ENCODE measurements at places on chromosomes 16 and 17.

DNA sequence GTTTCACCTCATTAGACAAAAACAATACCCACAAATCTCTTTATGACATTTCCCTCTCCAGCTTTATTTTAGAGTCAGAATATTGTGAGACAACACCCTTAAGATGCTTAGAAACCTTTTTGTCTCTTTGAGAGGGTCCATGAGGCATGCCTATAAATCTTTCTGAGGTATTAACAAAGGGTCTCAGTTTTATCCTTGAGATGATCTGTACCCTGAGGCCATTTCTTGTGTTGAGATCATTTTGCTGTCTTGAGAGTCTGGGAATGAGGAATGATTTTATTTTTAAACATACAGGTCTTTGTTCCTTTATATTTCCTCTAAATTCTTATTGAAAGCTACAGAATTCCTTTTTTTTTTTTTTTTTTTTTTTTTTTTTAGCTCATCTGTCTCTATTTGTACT lies 179.7 kb upstream of the HS3ST4 start:
- DNase-seq, result no peak

DNA sequence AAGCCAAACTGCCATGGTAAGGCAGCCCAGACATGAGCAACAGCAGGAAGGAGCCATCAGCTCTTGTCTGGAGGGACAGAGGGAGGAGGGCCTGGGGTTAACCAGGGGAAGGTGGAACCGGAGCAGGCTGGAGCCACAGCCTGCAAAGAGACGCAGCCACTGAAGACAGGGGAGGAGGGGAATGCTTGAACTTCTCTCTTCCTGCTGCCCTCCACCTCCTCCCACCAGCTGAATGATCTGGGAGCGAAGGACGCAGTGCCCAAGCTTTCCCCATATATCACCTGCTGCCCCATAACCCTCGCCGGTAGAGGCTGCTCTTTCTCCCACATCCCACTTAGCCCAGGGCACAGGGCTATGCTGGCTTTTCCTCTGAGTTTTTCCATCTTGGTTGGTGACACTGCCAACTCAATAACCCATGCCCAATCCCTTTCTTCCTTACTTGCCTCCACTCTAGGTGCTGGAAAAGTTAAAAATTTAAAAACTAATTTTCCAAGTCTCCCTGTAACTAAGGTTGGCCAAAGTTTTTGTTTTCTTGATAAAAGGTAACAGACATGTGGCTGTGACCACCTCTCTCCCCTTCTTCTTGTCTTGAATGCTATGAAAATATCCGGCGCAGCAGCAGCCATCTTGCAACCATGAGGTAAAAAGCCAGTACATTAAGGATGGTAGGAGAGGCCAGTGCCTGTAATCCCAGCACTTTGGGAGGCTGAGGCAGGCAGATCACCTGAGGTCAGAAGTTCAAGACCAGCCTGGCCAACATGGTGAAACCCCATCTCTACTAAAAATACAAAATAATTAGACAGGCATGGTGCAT lies 21.8 kb upstream of the CACNG4 start:
- no peak for DNase-seq

GRCh38 chr17:81807839-81808238 lies 3.9 kb downstream of the GCGR start:
- no peak for DNase-seq

GRCh38 chr16:1674306-1674705 lies 3.8 kb upstream of the JPT2 start:
- no peak for DNase-seq

- DNase-seq, result no peak
Measured at GRCh38 chr16:61891460-61891859, 144.8 kb downstream of the CDH8 start.

- DNase-seq, result no peak
Measured at GRCh38 chr16:983044-984030, 1.8 kb downstream of the SOX8 start.

DNA sequence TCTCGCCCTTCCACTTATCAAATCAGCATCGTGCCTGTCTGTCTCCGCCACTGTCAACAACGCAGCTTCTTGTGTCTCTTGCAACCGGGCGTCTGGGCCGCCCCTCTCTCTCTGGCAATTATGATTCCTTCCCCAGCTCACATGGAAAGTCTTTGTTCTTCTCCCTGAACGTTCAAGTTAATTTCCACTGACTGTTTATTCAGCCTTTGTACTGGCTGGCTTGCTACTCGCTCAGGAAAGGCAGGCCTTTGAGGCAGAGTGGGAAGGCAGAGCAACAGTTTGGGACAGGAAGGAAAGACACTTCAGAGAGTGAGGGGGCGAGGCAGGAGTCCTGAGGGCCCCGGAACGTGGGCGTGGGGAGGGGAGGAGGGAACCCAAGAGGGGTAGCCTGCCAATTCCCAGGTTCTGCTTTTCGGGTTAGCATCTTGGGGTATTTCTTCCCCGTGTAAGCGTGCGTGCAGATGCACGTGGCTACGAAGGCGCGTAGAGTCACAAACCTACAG lies 50.8 kb downstream of the AKAP1 start:
- DNase-seq, result no peak

- DNase-seq, result no peak
Measured at GRCh38 chr16:85838876-85839585, 39.5 kb downstream of the COX4I1 start.

- no peak for DNase-seq
Measured at GRCh38 chr16:73383195-73383987, 335.5 kb upstream of the ZFHX3 start.

GRCh38 chr17:5804251-5804650 lies 219.9 kb upstream of the NLRP1 start:
- DNase-seq, result no peak

GRCh38 chr17:59712862-59713261 lies 5.4 kb downstream of the VMP1 start:
- DNase-seq, result no peak

DNA sequence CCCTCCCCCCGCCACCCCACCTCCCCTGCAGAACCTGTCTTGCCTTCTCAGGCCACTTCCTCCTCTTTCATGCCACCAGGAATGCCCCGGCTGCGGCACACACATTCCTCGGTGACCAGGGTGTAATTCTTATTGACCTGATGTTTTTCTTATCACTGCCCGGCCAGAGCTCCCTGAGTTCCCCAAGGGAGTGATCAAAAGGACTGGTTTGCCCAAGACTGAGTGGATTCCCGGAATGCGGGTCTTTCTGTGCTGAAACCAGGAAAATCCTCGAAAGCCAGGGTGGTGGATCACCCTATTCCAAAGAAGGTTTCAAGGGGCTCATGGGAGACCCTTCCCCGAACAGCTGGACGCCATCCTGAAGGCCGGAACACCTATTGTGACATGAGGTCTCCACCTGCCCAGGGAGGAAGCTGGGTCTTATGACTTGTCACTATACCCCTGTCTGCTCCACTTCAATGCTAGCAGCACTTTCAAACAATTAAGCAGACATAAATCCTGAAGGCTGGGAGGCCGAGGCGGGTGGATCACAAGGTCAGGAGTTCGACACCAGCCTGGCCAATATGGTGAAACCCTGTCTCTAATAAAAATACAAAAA lies 53.0 kb upstream of the RPL38 start:
- no peak for DNase-seq

DNA sequence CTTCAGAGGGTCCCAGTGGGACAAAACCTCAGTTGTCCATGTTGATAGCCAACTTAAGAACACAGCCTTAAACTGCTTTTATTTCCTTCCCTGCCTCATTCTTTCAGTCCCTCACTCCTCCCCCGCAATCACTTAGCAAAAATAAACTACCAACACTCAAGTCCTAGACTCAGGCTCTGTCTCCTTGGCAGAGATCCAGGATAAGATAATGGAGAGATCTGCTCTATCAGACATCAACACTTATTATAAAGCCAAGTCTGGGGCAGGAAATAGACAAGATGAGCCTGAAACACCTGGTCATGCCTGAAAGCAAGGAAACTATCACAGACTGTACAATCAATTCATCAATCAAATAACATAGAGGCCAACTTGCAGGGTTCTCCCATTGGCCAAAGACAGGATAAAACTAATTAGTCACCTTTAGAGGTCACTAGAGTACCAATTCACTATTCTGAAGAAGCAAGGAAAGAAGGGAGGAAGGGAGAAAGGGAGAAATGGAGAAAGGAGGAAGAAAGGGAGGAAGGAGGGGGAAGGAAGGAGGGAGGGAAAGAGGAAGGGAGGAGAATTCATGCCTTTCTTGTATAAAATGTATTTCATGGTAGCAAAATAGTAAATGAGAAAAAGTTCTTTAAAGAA lies 15.7 kb downstream of the HYDIN start:
- DNase-seq, result no peak

DNA sequence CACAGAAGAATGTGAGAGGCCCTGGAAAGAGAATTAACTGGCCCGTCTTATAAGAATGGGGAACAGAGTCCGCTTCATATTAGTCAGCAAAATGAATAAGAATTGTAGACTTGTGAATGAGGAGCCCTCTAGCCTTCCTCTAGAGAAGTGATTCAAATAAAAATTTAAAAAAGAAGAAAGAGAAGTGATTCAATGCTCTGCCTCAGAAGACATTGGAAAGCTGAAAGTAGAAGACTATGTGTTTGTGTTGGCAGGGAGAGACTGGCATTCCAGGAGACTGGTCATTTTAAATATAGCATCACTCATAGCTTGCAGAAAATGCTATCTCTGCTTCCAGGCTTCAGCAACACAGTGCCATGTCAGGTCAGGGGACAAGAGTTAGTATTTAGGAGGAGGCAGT lies 190.6 kb upstream of the HS3ST3A1 start:
- no peak for DNase-seq
